ENCODE measurements at places on chromosomes 3 and 15. TPM values are rescaled to one million over a fixed set of nuclear protein-coding genes. Genes with fewer than 3 reads are reported as not detected.
A peak's percentile ranks its signal among the peaks of the same experiment; 100 is the strongest.

DNA sequence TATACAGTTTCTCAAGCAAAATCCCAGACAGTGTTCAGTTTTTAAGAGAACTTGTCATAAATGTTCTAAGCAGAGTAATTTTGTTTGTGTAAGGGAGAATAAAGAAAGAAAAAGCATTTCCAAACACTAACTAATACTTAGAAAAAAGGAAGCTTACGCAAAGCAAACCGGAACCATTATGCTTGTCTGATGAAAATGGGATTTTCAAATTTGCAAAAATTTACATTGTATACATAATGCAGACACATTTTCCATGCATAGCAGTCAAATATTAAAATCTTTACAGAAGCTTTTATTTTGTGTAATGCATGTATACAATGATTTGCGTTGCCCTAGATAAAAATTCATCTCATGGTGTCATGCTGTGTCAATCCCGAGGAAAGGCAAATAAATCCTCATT is 229.0 kb downstream of the SLC9A9 start:
- DNase-seq: no peak

The SLCO3A1 gene
- 9.4 TPM for total RNA-seq

The PLA2G4B gene
- 1.8 TPM for total RNA-seq

DNA sequence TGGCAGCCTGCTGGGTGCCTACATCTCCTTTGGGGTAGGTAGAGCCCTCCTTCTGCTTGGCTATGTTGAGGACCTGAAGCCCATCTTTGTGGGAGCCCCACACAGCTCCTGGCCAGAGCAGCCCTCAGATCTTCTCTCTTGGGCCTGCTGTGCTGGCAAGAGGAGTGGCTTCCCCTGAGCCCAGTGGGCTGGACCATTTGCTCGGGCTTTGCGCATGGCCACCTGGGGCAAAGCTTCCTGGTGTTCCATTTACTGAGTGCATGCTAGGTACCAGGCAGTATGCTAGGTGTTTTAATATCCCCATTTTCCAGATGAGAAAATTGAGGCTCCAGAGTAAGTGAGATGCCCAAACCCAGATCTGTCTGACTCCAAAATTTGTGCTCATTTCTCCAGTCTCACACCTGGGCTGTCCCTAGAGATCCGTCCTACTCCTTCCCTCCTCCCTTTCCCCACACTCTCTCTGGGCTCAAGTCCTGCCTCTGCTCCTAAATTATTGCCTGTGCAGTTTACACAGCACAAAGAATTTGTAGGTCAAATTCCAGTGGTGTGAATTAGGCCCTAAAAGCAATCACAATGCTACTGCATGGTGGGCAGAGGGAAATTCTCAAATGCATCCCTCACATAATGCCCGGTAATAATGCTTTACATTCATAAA is 39.7 kb downstream of the SLC28A1 start:
- peak; percentile 30 for DNase-seq

The ASB7 gene
- 13.5 TPM for total RNA-seq

The AHSG gene
- not detected for total RNA-seq

The SLCO2A1 gene
- 2.2 TPM for total RNA-seq

The ALDH1A3 gene
- 0.55 TPM for total RNA-seq

The SHQ1 gene
- total RNA-seq: 28.0 TPM

DNA sequence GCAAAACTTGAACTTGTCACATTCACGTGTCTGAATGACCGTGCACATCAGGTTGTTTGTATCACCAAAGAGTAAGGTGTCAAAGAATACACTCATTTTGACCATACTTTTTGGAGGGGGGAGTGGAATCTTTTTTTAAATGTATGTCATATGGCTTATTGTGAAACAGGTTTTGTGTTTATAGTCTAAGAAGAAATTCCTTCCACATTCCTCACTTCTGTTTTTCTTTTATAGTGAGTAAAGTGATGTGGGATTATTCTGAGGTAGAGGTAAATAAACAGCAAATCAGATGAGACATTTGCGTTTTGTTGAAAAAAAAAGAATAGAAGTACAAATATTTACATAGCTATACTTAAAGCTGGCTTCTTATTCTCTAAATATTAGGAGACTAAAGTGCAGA is 33.0 kb downstream of the SRP14 start:
- peak; percentile 53 for DNase-seq

The ZNF80 gene
- total RNA-seq: not detected

- peak; percentile 59 for DNase-seq
These were observed 518.1 kb downstream of the ROBO1 start for GRCh38 chr3:79249701-79250100.

The CATSPER2 gene
- 3.3 TPM for total RNA-seq

- DNase-seq: no peak
These were observed 10.0 kb downstream of the TIMMDC1 start for GRCh38 chr3:119508172-119508845.

The NDN gene
- 59.5 TPM for total RNA-seq

DNA sequence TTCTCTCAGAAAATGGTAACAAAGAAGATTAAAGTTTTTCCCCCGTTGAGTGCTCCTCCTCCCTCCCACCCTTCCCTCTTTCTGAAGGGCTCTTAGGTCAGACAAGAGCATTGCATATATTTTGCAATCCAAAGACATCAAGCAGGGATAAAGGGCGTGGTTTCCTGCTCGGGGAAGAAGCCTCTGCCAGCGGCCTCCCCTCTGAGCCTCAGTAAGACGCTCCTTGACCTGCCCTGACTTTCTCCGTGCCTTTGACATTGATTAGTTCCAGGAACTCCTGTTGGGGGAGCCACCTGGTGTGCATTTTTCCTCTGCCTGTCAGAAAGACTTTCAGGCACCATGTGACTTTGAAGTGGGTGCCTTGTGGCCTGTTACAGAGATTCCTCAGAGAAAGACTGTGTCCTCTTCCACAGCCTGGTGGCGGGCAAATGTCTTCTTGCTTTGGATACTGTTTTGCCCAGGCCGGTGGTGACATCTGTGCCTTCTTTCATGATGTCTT is 87.2 kb upstream of the TBL1XR1 start:
- peak; percentile 25 for DNase-seq

The FETUB gene
- not detected for total RNA-seq

- DNase-seq: no peak
These were observed 76.1 kb downstream of the LDHAL6B start for GRCh38 chr15:59282515-59283337.

- no peak for DNase-seq
These were observed 22.7 kb upstream of the ATP1B3 start for GRCh38 chr3:141853629-141854168.

GRCh38 chr3:126644615-126645014 is 10.3 kb downstream of the TXNRD3 start:
- no peak for DNase-seq

GRCh38 chr3:60758171-60758570 is 493.1 kb downstream of the FHIT start:
- no peak for DNase-seq

GRCh38 chr3:150870406-150870805 is 34.8 kb downstream of the MINDY4B start:
- DNase-seq: peak; percentile 86

DNA sequence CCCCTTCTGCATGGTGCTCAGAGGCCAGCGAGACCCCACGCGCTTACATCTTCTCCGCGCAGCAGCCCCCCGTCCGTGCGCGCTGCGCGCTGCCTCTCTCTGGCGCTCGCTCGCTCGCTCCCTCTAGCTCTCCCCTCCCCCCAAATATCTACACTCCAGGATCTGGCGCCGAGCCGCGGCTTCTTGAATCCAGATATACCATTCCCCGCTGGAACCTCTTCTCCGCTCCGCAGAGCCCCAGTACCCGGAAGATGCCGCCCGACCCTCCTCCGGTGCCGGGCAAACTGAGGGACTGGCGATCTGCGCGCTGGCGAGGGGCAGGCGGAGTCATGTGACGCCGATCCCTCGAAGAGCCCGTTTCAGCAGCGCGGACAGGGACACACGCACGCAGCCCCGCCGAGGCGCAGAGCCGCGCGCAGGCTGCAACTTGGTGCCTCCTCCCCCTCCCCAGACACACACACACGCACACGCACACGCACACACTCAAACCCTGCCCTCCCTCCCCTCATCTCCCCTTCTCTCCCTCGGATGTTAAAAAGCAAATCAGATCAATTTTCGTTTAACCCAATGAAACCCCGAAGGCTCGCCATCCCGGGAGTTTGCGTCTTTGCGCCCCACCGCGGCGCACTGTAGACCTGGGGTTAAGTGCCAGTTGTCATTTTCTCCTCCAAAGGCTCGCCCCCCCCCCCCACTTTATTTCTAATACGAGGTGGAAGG is at the start of gene RASGRF1:
Gene RASGRF1, minus strand, starts transcription at position 294 of the 717 bp plus-strand sequence. Its CDS starts 282 bp downstream, at position 12.
- no peak for DNase-seq

DNA sequence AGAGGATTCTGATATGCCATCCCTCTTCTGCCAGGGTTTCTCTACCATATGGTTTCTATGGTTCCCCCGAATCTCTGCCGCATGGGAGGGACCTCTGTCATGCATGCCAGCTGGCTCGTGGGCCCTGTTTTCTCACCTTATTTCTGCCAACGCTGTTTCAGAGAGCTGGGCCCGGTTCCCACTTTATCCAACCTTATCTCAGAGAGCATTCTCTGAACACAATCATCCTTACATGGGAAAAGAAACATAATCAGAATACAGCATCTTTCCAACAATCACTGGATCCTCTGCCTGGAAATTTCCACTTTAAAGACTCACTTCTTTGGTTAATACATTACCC is 234.5 kb upstream of the ZBTB20 start:
- peak; percentile 14 for DNase-seq

- no peak for DNase-seq
These were observed 168.4 kb downstream of the P3H2 start for GRCh38 chr3:189952272-189952671.

The ALS2CL gene
- 8.5 TPM for total RNA-seq

DNA sequence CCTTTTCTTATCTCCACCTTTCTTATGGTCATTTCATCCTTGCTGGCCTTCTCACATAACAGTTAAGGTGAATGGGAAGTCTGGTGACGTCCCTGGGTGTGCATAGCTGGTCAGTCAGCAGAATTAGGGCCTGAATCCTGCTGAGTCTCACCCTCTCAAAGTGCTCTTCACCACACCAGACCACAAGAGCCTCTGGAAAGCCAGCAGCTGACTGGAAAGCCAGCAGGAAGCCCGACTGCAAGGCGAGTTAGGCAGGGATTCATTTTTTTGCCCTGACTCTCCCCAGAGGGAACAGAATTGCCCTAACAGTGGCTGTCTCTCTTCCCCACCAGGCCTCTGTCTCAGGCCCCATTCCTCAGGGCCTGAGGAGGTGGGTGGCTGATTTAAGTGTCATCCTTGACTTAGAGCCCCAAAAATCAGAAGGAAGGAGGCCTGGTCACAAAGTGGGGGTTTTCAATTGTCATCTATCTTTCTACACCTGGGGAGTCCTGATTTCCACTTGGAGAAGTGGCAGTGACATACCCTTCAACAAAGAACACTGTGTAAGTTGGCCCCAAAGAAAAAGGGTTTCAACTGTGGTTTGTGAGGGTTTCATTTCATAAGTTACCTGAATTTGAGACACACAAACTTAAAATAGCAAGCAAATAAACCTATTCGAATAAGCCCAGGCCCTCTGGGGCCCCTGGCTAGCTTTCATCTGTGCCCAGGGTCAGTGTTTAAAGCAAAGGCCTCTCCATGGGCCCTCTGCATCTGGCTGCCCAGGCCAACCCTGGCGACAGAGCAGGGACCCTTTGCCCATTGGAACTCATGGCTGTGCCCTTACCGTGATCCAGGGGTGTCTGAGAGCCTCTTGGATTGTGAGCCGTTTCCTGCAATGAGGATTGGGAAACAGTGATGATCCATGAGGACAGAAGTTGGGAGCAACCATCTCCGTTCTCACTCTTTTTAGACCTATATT is 90.5 kb upstream of the HERC1 start:
- DNase-seq: peak; percentile 33

DNA sequence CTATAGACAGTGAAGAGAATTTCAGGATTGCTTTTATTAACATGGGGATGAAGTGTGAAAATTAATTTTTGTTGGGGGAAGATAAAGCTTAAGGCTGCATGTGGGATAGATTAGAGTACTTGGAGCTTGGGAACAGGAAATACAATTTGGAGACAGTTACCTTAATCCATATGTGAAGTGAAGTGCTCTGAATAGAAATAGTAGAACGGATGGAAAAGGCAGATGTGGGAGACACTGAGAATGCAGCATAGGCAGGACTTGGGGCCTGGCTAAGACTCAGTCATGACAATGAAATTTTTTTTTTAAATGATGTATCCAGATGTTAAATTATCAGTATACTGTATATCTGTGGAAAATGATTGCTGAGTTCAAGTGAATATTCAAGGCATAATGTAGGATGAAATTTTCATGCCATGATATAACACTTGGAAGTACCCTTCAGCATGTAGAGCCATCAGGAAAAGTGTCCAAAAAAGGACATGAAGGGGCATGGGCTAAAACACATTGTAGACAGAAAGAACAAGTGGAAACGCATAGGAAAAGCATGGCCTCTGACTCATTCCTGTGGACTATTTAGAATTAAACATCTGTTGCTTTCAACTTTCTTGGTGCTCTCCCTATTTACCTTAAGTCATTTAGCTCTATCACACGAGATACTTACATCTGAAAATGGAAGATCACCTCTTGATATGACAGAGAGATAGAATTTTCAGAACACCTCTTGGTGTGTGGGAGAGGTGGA is 134.8 kb downstream of the RBMS3 start:
- peak; percentile 35 for DNase-seq

DNA sequence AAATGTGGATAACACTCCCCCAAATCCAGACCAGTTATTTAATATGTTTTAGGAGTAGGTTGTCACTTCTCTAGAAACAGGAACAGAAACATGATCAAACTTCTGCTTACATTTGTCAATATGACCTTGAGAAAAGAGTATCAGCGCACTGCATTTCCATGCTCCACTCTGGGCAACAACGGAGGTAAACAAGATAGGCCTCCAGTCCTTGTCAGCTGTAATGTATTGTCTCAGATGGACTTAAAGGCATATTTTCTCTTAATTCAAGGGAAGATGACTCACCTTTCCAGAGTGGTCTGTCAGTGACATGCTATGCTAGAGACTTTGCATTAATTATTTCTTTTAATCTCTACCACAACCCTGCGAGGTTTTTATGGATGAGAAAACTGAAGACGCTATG is 51.6 kb upstream of the TCF12 start:
- peak; percentile 80 for DNase-seq

DNA sequence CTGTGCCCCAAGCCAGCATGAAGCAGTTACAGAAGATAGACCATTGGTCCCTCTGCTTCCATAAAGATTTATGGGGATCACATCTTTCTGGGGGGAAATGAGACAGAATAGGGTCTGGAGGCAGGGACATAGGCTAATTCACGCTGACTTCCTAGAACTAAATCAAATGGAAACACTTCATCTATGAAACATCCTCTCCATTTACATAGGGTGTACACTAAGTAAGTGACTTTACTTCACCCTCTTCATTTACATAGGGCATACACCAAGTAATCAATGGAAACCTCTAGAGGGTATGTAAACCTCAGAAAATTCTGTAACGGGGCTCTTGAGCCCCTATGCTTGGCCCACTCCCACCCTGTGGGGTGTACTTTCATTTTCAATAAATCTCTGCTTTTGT is 10.1 kb downstream of the LINS1 start:
- no peak for DNase-seq

The LHFPL4 gene
- 0.11 TPM for total RNA-seq

DNA sequence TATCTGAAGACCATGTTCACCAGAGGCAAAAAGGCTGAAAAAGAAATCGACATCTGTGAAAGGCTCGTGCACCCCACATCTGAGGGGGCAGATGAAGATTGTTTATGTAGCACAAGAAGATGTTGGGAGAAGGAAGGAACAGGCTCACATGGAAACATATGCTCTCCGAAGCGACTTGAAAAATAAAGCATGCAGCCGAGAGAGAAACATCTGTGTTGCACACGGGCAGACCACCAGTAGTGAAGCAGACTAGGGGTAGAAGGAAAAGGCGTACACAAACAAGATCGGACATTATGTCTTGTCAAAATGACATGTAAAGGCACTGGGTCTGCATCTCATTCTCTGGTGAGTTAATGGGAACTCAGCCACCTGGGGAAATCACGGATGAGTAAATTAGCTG is 356.5 kb downstream of the ZIC4 start:
- no peak for DNase-seq

GRCh38 chr3:190169877-190170276 is 49.2 kb upstream of the P3H2 start:
- no peak for DNase-seq
